ENCODE measurements at places on chromosomes 12 and 14.

- DNase-seq: no peak
These were observed 14.9 kb upstream of the MCRS1 start for GRCh38 chr12:49582850-49583249.

DNA sequence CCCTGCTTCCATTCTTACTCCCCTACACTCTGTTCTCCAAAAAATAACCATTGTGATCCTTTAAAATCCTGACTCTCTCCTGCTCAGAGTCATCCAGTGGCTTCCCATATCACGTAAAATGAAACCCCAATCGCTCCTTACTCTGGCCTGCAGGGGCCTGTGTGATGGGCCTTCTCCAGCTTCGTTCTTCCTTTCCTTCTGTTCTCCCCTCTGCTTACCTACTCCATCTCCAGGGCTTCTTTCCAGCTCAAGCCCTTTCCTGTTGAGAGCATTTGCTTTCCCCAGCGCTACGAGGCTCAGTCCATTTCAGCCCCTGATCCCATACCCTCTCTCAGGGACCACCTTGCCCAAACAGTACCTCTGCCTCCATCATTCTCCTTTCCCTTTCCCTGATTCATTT is 144.4 kb upstream of the ARHGAP5 start:
- DNase-seq: no peak

- no peak for DNase-seq
These were observed 71.3 kb upstream of the DDX11 start for GRCh38 chr12:31002361-31002725.

GRCh38 chr14:96852823-96853422 is 55.7 kb downstream of the VRK1 start:
- DNase-seq: peak; percentile 38

DNA sequence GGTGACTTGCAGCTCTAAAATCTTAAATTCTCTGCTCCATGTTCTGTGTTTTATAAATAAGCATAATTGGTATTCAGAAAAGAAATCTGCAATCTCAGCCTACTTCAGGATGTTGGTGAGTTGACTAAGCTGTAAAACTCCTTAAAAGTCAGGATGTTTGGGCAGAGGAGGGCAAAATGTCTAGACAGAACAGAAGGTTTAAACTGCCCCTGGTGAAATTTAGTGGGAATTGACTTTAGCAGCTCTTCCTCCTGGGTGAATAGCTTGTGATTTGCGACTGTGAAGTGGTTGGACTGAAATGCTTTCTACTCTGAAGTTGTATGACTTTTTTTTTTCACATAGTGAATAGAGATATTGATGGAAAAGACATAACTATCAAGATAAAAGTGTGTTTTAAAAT is 85.8 kb downstream of the CAND1 start:
- no peak for DNase-seq

GRCh38 chr14:100608586-100609330 is 21.5 kb upstream of the BEGAIN start:
- no peak for DNase-seq

GRCh38 chr12:6266541-6266966 is 43.9 kb upstream of the PLEKHG6 start:
- peak; percentile 80 for DNase-seq

DNA sequence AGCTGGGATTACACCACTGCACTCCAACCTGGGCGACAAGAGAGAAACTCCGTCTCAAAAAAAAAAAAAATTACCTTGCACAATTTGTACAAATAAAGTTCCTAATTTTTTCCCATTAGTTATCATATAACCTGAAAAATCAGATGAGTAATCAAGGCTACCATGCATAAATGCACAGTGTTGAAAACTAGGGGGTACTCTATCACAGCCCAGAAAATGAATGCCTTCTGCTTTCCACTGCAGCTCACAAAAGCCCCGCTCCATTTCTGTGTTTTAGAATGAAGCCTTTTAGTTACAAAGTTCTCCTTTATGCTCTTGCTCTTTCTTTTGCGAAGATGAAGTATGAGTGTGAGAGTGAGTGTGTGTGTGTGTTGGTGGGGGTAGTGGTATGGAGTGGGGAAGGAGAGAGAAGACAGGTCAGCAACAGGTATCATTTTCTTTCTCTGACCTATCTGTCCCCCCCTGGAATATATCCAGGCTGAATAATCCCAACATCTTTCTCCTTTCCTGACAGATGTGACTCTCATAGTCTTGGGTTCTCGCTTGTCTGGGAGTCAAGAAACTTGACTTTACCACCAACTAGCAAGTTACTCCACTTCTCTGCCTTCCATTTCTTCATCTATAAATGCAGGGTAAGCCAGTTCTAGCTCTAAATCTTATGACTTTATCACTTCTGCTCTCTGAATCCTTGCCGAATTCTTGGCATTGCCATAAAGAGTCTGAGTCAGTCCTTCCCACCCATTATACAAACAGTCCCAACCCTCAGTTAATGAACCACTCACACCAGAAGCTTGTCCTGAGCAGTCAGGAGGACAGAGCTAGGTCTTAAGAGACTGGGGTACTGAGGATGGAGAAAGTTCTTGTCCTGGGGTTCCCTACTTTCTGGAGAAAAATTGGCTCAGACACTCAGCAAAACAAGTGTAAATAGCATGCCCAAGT is 16.1 kb downstream of the BIN2 start:
- no peak for DNase-seq

GRCh38 chr12:27515671-27516070 is 8.3 kb upstream of the PPFIBP1 start:
- DNase-seq: no peak

DNA sequence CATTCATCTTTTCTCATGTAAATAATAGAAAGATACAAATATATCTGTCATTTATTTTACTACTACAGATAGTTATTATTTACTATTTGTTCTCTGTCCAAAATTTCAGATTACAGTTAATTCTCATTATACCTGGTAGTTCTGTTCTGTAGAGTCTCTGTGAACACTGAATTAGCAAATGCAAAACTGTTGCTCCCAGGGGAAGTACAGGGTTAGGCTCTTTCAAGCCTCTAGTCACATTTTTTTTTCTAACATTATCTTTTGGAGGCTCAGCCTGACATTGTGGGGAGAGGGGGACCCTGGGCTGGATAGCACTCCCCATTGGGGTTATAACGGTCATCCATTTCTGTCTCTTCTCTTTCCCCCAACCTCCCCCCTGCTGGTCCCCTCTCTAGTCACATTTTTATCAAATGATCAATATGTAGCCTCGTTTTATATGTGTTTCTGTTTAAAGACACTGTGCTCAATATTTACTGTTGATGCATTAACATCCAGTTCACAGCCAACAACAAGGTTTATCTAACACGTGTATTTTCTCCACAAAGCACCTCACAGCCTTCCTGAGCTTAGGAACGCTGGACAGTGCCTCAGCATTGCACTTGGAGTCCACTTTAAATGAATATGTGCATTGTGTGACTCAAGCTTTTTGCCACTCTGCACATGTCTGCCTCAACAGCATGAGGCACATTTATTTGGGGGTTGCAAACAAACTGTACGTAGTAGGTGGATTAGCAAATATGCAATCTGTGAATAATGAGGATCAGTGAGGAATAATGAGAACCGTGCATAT is 4.7 kb downstream of the SMCO2 start:
- DNase-seq: no peak

DNA sequence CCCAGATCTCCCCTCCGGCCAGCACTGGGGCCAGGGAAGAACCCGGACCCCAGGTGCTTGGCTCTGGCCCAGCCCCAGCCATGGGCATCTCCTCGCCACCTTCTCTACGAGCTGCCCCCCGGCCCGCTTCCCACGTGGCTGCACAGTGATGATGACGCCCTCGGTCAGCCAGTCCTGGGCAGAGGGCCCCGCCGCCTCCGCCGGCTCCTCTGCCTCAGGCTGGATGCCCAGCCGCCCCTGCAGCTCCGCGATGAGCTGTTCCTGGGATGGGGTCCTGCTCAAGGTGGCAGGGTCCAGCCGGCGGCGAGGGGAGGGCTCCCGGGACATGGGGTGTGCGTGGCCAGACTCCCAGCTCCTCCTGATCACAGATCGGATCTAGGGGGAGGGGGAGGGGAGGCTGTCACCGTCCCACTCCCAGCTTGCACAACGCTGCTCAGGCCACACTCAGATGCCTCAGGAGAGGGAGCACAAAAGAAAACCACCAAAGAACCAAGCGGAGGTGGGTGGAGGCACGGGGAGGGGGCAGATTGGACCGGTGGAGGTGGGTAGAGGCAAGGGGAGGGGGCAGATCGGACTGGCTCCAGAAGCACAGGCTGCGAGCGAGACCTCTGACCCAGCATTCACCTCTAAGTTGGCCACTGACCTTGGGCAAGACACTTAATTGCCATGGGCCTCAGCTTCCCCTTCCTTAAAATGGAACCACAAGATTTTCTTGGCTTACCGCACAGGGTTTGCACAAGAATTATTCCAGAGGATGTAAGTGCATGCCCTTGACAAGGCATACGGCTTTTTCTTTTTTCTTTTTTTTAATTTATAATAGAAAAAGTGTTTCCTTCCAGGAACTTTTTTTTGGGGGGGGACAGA is 16.1 kb upstream of the RPLP0 start:
- no peak for DNase-seq

GRCh38 chr12:117967512-117967911 is 1.3 kb downstream of the KSR2 start:
- peak; percentile 39 for DNase-seq

DNA sequence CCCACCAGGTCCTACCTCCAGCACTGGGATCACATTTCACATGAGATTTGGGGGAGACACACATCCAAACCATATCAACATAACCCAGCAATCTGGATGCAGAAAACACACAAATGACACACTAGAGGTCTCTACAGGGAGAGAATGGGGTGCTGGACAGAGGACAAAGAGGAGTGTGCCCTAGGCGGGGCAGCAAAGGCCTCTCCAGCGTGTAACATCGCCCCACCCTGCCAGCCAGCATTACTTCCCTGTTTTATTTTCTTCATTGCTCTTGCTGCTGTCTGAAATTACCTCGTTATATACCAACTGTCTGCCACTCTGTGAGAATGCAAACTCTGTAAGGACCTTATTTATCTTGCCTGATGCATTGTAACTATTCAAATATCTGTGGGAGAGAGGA is 61.1 kb downstream of the RIMBP2 start:
- no peak for DNase-seq

GRCh38 chr12:94762259-94762942 is 112.0 kb upstream of the TMCC3 start:
- peak; percentile 17 for DNase-seq

GRCh38 chr12:114479831-114480230 is 73.9 kb upstream of the TBX5 start:
- peak; percentile 69 for DNase-seq

- DNase-seq: no peak
These were observed 44.5 kb upstream of the BCL11B start for GRCh38 chr14:99316281-99317163.

DNA sequence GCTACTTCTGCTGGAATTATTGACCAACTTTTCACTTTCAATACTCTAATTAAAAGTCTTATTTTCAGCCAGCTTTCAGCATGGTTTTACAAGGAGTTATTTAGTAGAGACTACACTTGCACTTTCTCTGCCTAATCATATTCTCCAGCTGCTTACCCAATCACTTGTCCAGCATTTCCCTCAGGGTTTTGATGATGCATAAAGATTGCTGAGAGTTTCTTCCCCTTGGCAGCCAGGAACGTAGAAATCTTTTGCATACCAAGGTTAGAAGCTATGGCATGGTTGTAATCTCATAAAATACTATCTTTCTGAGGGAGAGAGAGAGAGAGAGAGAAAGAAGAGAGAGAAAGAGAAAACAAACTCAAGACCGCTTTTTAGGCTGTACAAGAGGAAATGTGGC is 10.8 kb downstream of the OR4Q3 start:
- no peak for DNase-seq

DNA sequence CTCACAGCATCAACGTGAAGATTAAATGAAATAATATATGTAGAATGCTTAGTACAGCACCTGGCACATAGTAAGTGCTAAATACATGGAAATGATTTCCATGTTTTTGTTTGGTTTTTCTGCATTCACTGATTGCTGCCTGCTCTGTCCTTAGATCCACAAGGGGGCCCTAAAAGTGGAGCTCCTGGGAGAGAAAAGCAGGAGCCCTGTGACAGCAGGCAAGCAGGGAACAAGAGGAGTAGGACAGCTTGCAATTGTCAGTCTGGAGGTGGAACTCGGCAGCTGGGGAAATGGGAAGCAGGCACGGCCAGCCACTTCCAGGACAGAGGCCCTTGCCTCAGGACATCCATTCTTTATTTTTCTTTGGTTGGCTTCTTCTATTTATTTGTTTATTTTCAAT is 292.9 kb downstream of the BMP4 start:
- no peak for DNase-seq

GRCh38 chr12:102522768-102523167 is 42.4 kb upstream of the IGF1 start:
- no peak for DNase-seq

GRCh38 chr14:87995500-87996290 is 2.7 kb upstream of the GALC start:
- DNase-seq: no peak

DNA sequence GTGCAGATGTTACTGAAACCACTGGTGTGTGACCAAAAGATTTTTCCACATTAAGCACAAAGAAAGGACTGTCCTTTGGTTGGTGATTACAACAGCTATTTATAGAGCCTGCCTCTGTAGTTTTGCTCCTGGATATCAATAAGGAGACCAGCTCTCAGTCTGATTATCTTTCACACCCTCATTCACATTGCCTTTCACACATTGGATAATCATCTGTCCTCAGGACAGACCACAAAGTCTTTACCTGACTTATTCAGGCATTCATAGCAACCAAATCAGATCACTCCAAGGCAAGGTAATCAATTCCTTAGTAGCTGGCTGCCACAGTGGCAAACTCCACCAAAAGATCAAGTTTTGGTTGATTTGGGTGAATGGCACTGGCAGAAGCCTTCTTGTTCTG is 59.6 kb upstream of the CPSF6 start:
- no peak for DNase-seq

DNA sequence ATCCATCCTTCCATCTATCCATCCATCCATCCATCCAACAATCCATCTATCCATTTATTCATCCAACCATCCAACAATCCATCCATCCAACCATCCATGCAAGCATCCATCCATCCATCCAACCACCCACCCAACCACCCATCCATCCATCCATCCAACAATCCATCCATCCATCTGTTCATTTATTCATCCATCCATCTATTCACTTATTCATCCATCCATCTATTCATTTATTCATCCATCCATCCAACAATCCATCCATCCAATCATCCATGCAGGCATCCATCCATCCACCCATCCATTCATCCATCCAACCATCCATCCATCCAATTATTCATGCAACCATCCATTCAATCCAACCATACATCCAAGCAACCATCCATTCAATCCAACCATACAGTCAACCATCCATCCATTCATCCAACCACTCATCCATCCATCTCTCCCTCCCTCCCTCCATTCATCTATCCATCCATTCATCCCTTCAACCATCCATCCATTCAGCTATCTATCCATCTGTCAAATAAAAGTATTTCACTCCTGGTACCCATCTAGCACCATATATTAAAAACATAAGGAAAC is 86.1 kb downstream of the KSR2 start:
- DNase-seq: no peak

- no peak for DNase-seq
These were observed 39.8 kb downstream of the GPR135 start for GRCh38 chr14:59425322-59425935.

- DNase-seq: no peak
These were observed 194.2 kb downstream of the ADGRD1 start for GRCh38 chr12:131147894-131148293.

Data from NCI-H510A treated with DMSO at 0.1 percent for 48 hours (cell line).